Cortex of kidney (tissue), 1 donor: ENCODE measurements at places on chromosomes 6 and 20.

- no peak for DNase-seq
Measured at GRCh38 chr20:61184194-61184593, 67.9 kb upstream of the CDH4 start.

DNA sequence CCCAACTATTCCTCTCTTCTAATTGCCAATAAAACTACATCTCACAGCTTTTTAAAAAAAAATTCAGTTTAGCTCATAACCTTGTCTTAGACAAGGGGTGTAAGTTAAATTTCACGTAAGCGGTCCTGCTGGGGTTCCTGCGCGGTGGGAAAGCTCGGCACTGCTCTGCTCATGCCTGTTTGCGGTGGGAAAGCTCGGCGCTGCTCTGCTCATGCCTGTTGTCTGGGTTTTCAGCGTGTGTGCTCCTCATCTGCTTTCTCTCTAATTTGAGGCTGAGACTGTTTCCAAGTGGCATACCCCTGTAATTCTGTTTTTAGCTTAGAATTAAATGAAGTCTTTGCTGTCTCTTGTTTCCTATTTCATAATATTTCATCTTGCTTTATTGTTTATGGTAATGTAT lies 18.6 kb downstream of the ARID1B start:
- no peak for DNase-seq

GRCh38 chr20:37285664-37286374 lies 3.6 kb upstream of the MANBAL start:
- DNase-seq = no peak

- no peak for DNase-seq
Measured at GRCh38 chr6:45830441-45831139, 185.1 kb downstream of the CLIC5 start.

DNA sequence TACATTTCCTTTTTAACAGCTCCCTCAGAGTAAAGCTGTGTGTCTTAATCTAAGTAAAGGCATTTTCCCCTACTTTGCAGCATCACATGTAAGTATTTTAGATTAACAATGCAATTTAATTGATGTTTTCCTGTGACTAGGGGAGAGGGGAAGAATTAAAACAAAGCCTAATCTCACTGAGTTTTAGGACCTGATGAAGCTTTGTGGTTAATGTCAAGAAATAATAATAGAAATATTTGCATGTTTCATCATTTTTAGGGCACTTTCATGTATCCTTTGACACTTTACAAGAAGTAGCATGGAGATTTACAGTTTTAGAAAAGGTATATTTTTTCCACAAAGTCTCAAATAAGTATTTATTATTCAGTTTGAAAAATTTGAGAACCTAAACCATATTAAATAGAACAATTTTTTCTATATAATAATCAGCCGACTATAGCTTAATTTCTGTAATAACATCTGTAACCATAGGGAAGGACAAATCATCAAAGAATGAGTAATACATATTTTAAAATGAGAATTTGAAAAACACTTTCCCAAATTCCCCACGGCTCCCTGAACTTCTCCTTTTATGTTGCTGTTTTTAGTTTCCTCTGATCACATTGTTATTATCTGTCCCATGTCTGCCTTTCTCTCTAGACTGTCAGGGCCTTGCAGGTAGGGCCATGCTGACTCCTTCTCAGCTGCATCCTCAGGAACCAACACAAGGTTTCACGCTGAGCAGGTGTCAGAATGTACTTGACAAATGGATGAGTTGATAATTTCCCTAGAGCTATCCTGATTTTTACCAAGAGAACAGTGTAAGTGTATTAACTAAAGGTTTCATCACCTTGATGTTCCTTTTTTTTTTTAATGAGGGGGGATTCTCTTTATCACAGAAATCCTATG lies 338.1 kb downstream of the SYNE1 start:
- no peak for DNase-seq

GRCh38 chr6:1390946-1391799 lies 1.8 kb downstream of the FOXF2 start:
- no peak for DNase-seq

GRCh38 chr6:14454473-14454775 lies 336.9 kb downstream of the CD83 start:
- no peak for DNase-seq

DNA sequence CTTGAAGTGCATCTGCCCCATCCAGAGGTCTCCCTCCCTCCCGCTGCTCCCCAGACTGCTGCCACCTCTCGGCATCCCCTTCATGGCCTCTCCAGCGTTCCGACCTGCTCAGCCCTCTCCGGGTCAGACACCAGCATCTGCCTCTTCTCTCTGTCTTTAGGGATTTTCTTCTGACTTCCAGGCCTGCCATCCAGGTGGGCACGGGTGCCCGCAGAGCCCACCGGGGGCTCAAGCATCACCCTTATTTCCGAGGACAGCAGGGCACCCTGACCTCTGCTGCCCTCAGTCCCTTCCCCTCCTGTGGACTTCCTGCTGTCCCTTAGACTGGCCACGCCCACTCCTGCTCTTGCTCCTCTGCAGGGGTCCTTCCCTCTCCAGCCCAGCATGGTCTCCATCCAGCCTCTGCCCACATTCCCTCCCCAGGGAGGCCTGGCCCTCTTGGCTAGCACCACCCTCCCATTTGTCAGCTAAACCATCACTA lies 3.3 kb downstream of the NPEPL1 start:
- DNase-seq = no peak

DNA sequence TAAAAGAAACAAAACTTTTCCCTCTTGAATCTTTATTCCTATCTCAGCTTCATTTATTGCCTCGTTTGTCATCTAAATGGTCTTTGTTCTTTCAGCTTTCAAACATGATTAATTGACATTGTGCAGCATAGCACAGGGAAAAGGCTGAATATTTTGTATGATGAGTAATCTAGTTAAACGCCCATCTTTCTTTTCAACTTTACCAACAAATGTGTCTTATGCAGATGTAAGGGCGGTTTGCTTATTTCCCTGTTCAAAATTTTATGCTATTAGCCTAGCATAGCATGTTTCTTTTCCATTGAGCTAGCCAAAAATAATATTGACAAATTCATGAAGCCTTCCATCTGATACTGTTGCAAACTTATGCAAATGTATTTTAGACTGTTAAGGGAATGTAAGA lies 176.4 kb upstream of the AKAP12 start:
- DNase-seq = no peak

- no peak for DNase-seq
Measured at GRCh38 chr6:48813836-48814235, 649.2 kb downstream of the MMUT start.

DNA sequence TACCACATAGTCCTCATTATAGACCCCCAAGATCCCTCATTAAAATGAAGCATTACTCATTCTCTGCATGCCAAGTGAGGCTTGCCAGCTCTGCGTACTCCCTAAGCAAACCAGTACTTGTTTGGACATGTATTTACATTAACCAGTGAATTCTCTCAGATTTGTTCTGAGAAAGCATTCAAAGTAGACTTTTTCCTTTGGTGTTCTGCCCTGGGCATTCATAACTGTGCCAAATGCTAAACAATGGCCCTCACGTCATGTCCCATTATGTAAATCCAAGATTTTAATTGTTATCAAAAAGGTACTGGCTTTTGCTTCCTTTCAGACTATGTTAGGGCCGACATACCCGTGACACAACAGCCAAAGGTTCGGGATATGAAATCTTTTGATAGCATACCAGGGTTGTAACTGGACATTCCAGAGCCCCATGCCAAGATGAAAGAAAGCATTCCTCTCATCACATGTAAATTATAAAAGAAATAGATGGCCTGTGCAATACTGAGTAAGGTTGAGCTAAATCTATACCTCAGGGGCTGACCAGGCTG lies 164.2 kb downstream of the ADAT2 start:
- DNase-seq = no peak

DNA sequence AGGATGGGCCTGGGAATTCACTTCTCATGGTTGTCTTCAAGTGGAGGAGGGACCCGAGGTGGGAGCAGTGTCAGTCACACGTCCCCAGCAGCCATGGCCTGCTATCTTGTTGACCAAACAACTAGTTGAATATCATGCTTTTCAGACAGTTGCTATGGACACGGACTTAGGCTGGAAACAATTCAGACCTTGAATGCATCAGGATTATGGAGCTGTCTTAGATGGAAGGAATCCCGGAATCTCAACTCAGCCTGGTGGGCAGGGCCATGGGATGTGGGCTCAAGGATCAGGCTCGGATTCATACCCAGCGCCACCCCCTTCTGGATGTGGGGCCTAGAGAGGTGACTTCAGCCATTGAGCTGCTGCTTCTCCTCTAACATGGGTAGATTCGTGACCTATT lies 112.6 kb downstream of the DLGAP4 start:
- DNase-seq = no peak

DNA sequence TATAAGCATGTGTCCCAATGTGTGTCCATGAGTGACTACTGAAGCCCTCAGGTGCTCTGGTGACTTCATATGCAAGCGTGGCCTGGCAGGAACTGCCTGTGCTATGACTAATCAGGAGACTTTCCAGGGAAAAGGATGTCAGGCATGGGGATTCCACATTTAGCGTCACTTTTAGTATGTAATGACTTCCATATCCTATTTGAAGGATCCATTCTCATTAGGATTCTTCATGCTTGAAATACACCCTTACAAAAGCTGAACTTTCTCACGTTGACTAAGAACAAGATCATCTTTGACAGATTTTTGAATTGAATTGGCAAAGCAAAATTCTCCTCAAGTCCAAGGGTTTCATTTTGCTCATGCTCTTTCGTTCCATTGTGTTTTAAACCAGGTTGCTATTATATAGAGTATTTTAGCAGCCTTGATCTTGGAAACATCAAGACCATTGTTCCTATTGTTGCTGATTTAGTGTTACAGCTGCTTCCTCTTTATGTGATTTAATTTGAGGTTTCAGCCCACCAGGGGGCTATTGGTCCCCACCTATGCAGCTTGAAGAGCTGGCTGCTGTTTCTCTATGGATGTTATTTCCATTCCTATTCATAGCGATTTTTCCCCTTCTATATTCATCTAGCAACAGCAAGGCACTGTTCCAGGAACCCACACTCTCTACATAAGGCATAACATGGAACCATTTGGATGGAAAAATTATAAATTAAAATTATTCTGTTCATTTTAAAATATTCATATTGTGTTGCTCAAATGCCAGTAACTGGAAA lies 418.6 kb downstream of the CDKAL1 start:
- DNase-seq = no peak

DNA sequence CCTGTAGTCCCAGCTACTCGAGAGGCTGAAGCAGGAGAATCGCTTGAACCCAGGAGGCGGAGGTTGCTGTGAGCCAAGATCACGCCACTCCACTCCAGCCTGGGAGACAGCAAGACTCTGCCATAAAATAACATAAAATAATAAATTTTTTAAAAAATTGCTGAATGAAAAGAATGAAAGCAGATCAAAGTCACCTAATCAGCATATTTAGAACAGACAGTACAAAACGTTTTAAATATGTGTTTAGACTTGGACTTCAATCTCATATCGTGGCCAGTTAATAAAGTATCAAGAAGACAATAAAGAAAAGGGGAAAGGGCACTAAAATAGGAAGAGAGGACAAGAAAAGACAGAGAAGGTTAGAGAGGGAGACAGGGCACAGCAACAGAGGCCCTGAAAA lies 74.6 kb downstream of the EPM2A start:
- DNase-seq = no peak

DNA sequence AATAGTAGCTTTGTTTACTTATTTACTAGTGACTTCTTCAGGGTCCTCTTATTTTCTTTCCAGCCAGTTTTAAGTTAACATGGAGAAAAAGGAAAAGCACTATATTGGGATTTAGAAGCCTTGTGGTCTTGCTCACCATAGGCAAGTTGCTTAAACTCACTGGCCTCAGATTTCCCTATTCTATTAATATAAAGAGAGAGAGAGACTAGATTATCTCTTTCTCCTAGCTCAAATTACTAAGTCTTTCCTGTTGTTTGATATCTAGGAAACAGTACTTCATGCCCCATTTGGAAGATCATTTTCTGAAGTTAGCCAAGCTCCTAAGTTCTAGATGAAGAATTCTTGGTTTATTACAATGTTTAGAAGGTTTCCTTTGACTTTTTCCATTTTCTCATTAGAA lies 32.5 kb downstream of the CTNNBL1 start:
- DNase-seq = no peak

GRCh38 chr6:154868143-154868594 lies 126.9 kb upstream of the TIAM2 start:
- DNase-seq = no peak

DNA sequence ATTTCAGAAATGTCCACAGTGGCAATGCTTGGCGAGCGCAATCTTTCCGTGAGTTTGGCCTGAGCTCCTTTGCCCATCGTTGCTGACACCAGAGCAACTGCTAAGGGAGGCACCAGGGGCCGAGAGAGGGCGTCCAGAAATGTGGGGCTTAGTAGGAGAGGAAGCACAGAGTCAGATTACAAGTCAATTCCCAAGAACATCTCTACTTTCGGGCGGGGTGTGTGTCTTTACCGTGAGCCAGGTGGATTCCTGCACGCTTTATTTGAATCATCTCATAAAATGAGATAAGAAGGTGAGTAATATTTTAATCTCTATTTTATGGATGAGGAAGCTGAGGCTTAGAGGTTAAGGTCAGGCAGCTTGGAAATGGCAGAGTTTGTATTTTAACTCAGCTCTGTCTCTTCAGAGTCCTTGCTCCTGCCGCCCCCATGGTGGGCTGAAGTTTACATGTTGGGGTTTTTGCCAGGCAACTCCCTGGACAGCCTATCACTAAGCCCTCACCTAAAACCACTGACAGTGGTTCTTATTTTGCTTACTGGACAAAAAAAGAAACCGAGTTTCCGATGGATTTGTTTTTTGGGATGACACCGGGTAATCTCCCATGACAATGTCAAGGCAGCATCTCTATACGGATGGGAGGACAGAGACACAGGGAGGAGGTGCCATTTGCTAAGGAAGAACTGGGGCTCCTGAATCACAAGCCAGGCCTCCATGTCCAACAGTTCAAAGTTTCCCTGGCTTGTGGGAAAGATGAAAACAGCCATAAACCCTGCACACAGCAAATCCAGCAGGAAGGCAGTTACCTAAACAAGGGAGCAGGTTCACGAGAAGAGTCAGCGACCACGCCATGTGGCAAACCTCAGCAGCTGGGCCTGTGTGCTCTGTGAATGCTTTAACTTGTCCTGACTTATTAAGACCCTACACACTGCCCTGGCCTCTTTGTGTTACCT lies 112.6 kb upstream of the SLC24A3 start:
- DNase-seq = no peak

- DNase-seq = no peak
Measured at GRCh38 chr20:21513181-21513663, 642 bp downstream of the NKX2-2 start.

DNA sequence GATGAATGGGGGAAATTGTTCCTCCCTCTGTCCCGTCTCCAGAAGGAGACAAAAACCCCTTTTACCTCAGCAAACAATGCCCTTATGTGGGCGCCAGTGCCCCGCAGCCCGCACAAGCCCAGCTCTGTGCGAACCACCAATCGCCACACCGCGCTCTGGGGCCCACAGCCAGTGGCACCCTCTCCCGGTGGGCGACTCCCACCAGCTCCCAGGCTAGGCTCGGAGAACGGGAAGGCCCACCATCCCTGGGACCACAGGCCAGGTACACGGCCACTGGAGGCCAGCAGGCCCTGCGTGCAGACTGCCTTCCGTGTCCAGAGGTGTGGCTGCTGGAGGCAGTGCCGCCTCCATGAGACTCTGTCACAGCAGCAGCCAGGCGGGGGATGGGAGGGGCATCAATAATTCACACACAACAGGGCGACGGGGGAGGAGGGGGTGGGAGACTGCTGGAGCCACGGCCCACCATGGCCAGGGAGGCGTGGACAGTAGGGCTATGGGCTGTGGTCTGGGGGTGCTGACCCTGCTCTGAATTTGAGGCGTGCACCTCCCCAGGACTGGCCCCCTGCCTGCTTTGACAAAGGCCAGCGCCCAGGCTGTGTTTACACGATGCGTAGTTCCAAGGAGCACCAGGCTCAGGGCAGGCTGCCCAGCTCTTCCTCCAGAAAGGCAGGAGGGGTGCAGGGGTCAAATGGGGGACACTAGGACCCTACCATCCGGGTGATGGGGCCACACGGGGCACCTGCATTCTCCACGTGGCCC lies 105.7 kb downstream of the ASXL1 start:
- no peak for DNase-seq
